ENCODE measurements at places on chromosomes 7 and 10. TPM values are rescaled to one million over a fixed set of nuclear protein-coding genes. Genes with fewer than 3 reads are reported as not detected.

The SPOCK2 gene
- 24.6 TPM for total RNA-seq

The SERPINE1 gene
- 36.4 TPM for total RNA-seq

The PTPN20 gene
- total RNA-seq: 0.24 TPM

The TMEM178B gene
- 1.3 TPM for total RNA-seq

The KCNIP2 gene
- total RNA-seq: 252 TPM

The AQP1 gene
- 440 TPM for total RNA-seq

The CHPF2 gene
- 28.8 TPM for total RNA-seq

GRCh38 chr7:88399696-88400240, 93.1 kb upstream of the STEAP4 start:
- no peak for DNase-seq

DNA sequence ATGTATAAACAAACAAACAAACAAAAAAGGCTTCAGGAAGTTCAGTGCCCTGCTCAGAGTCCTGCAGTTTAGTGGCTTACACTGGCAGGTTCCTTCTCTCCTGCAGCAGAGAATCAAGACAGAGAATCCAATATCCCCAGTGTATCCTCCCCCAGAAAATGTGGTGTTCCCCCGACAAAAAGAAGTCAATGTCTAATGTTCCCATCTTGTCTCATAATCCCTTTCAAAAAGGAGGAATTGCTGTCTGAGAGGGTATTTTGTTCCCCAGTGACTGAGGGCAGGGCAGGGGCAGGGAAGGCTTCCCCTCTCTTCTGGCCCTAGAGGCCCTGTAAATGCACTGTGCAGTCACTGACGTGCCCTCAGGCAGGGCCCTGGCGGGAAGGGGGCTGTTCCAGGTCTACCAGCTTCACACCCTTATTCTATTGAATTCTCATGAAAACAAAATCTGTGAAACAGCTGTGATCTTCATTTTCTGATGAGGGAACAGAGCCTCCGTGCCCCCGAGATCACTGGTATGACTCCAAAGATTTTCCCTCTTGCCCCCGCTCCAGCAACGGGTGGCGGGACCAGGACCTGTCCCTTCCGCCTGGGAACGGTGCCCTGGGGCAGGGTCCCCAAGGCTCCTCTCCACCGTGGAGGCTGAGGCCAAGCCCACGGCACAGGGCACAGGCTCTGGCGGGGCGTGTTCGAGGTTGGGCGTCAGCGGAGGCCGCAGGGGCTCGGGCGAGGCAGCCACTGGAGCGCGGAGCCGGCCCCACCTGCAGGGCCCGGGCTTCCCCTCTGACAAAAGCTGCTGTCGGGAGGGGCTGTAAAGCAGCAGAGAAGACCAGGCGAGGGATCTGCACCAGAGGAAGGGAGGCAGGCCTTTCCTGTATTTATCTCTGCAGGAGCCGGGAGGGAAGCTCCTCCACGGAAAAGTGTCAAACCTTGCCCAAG, 13.4 kb upstream of the WDFY4 start:
- no peak for DNase-seq

DNA sequence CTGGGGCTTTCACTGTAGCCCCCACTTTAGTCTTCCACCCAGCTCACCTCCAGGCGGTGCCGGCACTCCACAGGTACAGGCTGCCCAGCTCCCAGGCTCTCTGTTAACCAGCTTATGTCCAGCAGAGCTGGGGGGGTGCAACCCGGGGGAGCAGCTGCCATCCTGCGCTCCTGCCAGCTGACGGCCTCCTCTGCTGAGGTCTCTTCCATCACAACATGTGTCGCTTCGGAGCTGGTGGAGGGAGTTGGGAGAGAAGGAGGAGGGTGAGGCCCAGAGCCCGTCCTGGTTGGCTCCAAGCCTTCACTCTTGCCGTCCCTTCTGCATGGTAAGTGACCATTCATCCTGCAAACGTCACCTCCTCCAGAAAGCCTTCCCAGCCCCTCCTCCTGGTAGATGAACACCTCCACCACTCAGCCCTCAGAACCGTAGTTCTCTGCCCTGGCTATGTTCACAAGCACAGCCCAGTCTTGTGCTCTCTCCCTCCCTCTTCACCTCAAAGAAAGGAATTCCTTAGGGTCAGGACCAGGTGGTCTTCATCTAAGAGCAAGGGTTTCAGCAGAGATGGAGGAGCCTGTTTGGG, 1.6 kb downstream of the POLM start:
- no peak for DNase-seq

GRCh38 chr10:30833628-30833970, 198.1 kb downstream of the ZNF438 start:
- no peak for DNase-seq

DNA sequence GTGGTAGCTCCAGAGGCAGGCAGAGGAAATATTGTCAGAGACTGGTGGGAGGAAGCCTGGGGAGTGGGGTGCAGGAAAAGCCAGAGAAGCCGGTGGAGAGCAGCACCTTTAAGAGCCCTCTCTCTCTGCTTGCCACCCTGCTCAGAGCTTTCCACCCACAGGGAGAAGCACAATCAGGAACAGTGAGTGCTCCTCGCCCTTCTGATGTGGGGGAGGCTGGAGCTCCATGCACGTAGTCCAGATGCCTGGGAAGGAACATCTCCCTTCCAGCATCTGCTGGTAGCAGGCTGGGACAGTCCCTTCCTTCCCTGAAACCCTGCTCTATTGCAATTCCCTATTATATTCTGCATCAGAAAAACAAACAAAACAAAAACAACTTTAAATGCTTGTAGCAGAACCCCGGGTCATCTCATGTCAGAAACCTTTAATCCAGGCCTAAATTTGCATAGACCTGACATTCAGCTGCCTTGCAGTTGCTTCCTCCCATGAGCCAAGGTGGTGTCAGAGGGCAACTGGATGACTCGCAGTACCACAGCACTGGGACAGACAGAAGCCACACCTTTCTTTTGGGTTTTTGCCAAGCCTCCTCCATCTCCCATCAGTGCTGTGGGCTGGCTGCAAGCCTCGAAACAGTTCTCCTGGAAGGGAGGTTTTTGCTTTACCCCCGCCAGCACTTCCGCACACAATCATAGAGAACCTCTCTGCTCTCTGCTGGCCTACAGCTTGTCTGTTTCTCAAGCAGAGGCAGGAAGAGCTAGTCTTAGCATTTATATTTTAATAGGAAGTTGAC, 13.1 kb downstream of the AVPI1 start:
- no peak for DNase-seq

DNA sequence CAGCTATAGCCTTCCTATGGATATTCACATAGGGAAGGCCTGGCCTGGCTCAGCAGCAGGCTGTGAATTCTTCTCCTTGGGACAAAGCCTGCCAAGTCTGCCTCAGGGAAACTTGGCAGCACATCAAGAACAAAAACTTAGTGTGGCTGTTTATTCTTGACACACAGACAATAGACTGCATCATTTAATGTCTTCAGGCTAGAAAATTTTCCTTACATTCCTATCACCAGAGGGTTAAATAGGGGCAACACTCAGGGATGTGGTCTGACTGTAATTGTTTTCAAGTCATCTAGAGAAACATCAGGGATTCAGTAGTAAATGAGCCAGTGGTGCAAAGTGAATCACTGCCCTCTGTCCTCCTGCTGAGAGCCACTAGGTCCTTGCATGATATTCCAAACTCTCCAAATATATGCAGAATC, 137.3 kb downstream of the SEMA3C start:
- no peak for DNase-seq

GRCh38 chr7:18639711-18640110, 144.2 kb downstream of the HDAC9 start:
- no peak for DNase-seq

DNA sequence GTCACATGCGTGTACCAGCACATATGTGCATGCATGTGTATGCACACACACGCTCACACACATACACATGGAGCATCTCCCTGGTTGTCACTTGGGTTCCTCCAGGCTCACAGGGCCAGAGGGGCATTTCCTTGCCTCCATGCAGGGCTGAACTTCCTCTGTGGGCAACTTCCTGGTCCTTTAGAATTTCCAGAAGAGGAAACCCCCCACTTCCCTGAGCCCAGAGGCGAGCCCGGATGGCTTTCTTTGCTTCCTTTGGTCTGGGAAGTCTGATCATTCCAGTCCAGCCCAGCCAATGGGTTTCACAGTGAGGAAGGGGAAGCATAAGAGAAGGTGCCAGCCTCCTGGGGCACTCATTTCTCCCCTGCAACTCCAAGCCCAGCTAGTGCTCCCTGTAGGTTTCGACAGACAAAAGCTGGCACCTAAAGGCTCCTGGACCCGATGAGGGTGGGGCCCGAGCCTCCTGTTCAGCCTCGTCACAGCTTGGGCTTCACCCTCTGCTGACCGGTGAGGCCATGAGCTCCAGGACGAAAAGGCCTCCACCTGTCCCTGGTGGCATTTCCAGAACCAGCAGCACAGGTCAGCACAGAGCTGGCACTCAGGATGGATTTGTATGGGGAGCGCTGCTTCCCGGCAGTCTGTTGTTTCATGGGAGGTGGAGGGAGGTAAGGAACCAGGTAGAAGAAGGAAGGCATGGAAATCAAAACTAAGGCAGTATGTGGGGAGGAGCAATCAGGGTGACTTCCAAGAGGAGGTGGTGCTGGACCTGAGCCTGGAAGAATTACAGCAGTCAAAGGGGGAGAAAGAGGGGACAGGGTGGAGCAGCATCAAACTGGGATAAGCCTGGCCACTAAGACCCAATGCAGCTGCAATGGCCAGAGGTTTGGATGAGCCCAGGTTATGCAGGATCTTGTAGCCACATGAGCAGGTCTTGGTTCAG, 23.7 kb downstream of the BTBD16 start:
- no peak for DNase-seq

DNA sequence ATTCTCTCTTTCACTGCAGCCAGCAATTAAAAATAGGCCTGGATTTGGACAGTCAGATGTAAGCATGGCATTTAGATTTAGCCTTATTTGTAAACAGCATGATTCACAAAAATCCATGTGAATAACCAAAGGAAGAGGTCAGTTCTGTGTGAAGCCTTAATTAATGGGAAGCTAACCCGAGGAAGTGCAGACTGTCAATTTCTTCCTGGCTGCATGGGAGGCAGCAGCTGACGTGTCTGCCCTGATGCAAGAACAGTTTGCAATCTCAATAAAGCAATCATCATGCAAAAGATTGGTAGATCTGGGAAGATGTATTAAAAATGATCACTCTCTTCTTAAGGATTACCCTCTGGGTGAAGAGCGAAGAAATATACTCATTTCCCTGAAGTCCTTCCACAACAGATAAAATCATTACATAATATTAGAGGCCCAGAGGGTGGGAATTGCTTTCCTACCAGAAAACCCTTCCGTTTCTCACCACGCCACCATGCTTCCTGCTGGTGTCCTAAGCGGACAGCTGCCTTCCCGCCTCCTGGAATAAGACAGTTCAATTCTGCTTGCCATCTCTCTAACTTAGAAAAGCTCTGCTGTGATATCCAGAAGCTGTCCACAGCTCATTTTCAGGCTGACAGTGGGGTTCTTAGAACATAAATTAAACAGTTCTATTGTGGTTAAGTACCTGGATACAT, 526.7 kb upstream of the NRP1 start:
- DNase-seq: no peak

DNA sequence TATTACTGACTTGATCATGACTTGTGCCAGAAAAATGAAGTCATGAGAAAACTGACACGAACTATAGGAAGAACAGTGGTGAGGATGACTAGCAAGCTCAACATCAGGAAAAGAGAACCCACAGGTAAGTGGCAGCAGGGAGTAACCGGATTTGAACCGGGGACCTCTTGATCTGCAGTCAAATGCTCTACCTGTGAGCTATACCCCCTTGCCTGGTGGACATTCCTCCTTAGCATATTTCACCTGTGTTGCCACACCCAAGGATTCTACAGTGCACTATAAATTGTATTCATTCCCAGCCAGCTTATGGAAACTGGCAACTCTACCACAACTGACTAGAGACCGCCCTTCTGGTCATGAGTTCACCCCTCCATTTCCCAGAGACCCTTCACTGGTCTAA, 97.5 kb upstream of the ZNF746 start:
- DNase-seq: no peak

- no peak for DNase-seq
Observed at GRCh38 chr10:29668628-29669027, 33.9 kb upstream of the SVIL start.

DNA sequence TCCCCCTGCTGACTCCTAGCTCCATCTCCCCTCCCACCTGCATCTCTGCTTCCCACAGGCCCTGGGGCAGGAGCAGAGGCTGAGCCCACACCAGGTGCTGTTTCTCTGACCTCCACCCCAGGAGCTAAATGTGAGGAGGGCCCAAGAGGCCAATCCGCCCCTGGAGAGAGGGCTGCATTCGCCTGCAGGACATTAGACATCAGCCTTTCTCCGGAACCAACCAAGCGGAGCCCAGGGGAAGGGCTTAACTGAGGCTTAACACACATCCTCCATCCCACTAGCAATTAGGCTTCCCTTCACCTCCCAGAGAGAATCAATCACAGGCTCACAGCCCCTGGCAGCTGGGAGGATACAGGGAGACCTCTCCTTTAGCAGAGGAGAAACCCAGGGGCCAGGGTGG, 50.5 kb downstream of the SH3PXD2A start:
- DNase-seq: no peak

GRCh38 chr10:9339716-9340115, 1285.2 kb downstream of the GATA3 start:
- DNase-seq: no peak

- DNase-seq: no peak
Observed at GRCh38 chr7:77258593-77258992, 59.0 kb upstream of the FGL2 start.

DNA sequence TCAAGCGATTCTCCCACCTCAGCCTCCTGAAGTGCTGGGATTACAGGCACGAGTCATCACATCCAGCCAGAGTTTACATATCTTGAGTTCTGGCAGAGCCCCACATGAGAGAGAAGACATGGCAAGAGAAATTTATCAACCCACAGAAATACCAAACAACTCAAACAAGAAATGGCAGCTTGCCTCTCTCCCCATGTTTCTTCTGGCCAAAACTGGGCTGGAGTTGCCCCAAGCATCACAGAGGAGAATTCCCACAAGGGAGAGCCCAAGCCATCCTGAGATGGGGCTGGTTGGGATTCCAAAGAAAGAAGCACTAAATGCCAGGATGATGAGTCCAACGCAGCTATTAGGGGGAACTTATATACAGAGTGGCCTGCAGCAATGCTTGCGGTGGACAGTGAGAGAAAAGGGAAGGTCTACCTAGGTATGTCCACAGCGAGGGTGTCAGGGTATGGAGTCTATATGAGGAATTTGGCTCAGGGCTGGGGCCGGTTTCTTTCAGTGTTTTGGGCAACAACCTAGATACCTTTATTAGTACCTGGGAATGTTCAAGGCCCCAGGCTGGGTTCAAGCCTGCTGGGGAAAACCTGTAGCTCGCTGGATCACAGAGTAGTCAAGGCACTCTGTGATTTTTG, 14.5 kb upstream of the PAX4 start:
- DNase-seq: no peak

DNA sequence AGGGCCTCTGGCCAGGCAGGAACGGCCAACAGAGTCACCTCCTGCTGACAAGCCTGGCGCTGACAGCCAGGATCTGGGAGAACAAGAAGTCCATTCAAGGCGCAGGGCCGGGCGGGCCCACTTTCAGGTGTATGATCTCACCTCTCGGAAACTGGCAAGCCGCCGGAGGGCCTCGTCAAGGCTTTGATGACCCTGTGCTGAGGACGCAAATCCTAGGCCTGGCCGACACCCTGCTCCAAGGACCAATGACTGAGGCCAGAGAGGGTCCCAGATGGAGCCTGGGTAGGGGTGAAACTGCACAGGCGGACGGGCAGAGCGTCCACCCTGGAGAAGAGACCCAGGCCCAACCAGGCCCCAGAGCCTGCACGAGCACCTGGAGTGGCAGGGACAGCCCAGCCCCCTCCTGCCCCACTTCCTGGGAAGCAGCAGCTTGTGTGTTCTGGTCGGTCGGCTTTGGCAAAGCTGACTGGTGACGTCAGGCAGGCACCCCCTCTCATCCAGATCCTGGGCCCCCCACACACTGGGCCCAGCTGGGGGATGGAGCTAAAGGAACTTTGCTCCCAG, 30.6 kb downstream of the MYL10 start:
- no peak for DNase-seq

GRCh38 chr7:73966062-73966940, 61.7 kb upstream of the ELN start:
- no peak for DNase-seq
